Kidney capillary endothelial cell (primary cell): ENCODE measurements at places on chromosomes 16 and 17.

GRCh38 chr16:54987081-54987480, 56.4 kb downstream of the IRX5 start:
- no peak for DNase-seq

DNA sequence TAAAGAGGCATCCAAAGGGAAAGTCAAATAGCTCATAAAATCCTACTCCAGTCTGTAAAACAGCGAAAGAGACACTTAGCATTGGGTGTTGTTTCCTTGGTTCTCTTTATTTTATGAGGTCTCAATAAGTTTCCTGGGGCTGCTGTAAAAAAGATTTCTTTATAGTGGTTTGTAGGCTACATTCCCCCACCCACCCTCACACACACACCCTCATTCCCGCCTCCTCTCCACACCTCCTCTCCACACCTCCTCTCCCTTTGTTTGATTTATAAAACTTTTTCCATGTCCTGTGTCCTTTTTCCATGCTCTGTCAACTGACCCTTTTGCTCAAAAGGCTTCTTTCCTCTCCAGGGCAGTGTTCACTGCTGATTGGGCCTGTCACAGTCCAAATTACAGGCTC, 178.9 kb upstream of the SOX9 start:
- no peak for DNase-seq

DNA sequence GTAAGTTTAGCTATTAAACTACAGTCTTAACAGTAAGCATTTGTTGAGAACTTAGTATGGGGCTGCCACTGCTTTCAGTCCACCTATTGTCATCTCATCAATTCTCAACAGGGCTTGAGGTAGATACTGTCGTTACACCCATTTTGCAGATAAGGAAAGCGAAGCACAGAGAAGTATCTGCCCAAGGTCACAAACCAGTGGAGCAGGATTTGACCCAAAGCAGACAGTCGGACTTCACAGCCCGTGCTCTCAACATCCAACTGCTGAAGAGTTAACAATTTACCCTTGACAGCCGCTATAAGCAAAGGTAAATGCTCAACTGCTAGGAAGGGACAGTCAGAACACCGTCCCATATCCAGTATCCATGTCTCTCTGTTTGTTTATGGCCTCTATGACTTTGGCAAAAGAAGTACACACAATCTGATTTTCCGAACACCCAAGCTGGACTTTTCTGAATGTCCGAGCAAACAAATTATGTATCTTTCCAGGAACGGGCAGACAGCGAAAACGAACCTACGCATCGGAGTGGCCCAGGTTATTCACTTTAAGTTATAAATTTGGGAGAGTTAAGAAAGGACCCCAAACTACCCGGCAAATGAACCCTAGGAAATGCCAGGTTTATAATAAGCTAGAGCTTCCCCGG, 1.2 kb downstream of the SIAH1 start:
- no peak for DNase-seq

DNA sequence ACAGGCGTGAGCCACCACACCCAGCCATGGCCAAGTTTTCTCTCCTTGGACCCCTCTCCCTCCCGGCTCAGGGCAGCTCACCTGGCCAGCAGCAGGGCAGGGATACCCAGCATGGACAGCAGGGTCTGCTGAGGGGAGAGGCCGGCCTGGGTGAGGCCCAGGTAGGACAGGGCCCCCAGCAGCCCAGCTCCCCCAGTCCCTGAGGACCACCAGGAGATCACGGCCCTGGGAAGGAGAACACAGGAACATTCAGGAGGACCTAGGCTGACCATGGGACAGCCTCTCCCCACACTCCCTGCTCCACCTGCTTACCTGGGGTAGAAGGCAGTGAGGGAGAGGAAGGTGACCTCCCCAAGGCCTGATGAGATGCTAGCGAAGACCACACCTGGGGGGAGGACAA, 5.6 kb downstream of the CLN3 start:
- DNase-seq = no peak

DNA sequence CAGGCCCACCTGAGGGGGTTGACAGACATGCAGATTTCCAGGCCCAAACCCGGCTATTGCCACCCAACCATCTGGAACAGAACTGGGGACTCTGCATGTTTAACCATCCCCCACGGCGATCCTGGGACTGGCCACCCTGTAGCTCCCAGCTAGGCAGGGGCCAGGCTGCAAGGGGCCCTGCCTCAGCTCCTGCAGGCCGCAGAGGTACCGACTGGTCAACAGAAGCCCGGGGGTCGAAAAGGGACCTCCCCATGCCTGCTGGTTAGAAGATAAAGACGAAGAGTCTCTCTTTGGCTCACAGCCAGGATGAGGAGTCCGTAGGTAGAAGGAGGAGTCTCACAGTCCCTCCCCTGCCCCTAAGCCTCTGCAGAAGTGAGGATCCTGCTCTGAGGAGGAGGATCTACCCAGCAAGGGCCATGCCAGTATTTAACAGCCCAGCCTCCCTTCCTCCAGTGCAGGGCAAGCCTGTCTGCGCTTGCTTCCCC, 223.4 kb upstream of the TNRC6C start:
- DNase-seq = no peak

DNA sequence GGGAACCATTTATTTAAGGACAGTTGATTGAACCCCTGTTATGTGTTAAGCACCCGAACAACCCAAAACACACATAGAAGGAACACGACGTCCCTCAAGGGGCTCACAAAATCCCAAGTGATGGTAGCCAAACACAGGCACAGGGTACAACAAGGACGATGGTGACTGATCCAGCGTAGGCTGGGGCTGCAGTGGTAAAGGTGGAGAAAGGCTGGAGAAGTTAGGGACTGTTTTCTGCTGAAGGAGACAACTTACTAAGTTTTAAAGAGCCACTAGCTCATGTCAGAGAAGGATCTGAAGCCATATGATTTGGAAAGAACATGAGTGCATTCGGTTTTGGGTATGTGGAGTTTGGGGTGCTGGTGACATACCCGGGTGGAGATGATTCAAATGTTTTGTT, 229.6 kb upstream of the TNRC6C start:
- no peak for DNase-seq
